ENCODE measurements at places on chromosomes 2 and 18. TPM values are rescaled to one million over a fixed set of nuclear protein-coding genes. Genes with fewer than 3 reads are reported as not detected.

CACNB4 gene
- 0.62 TPM for total RNA-seq

WNT6 gene
- total RNA-seq, result 2.3 TPM

VWC2L gene
- total RNA-seq, result not detected

DNA sequence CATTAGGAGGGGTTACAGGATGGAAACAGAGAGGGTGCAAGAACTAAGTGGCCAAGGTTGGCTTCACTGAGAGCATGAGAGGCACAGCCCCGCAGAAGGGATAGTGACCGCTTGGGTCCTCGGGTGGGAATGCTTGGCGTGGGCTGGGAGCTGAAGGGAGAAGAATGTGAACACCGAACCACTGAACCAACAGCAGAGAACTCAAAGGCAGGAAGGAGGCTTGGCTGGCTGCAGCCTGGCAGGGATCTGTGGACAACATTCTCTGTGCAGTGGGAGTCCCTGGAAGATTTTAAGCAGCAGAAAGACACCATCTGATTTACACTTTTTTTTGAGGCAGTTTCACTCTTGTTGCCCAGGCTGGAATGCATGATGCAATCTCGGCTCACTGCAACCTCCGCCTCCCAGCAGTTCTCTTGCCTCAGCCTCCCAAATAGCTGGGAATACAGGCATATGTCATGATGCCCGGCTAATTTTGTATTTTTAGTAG is 33.9 kb downstream of the SOWAHC start:
- no peak for DNase-seq

- DNase-seq, result no peak
These were observed 110.8 kb upstream of the CDC42EP3 start for GRCh38 chr2:37782155-37782673.

DNA sequence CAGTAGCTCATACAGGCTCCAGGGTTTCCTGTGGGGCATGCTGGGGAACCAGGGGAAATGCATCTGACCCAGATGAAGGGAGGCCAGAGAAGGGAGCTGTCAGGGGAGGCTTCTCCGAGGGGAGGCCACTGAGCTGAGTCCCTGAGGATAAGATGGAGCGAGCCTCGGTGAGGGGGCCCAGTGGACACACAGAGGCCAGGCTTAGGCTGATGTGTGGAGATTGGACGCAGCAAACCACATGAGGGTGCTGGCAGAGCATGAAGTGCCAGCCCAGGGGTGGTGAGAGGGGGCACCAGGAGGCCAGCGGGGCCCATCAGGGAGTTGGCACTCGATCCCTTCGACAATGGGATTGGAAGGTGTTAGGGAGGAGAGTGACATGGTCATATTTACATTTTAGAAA is 235.0 kb downstream of the KLHL29 start:
- no peak for DNase-seq

- no peak for DNase-seq
These were observed 31.5 kb upstream of the PGAP1 start for GRCh38 chr2:196957881-196958525.

GRCh38 chr2:43085929-43086328 is 140.5 kb downstream of the ZFP36L2 start:
- DNase-seq, result no peak

GRCh38 chr2:44715671-44716081 is 225.8 kb upstream of the SIX3 start:
- DNase-seq, result no peak

Data from ovary (tissue), 10 donors.